Urinary bladder (tissue), 4 donors: ENCODE measurements at places on chromosomes 13 and 19. TPM values are rescaled to one million over a fixed set of nuclear protein-coding genes. Genes with fewer than 3 reads are reported as not detected.

Gene FAM216B
- not detected for total RNA-seq

Gene EPSTI1
- 9.6 TPM for total RNA-seq

Gene LRG1
- 3.9 TPM for total RNA-seq

Gene USHBP1
- 6.0 TPM for total RNA-seq

Gene PCDH9
- 28.2 TPM for total RNA-seq

Gene SMIM44
- not detected for total RNA-seq
